Airway epithelial cell (primary cell): ENCODE measurements at places on chromosomes 6 and 20. TPM values are rescaled to one million over a fixed set of nuclear protein-coding genes. Genes with fewer than 3 reads are reported as not detected.

Gene TPX2
- 55.3 and 62.2 TPM in 2 replicates for total RNA-seq

Gene PDSS2
- 9.7 and 10.5 TPM in 2 replicates for total RNA-seq

Gene RNF39
- 3.3 and 4.9 TPM in 2 replicates for total RNA-seq

Gene CYP21A2
- 0.28 TPM in 1 of 2 replicates, not detected in the other for total RNA-seq

Gene ETV7
- total RNA-seq: 0.14 and 0.51 TPM in 2 replicates

Gene ASXL1
- total RNA-seq: 15.0 and 18.1 TPM in 2 replicates

Gene NINL
- 3.0 and 3.7 TPM in 2 replicates for total RNA-seq

Gene KIF25
- not detected in 2 replicates for total RNA-seq

Gene BACH2
- total RNA-seq: 0.14 and 0.28 TPM in 2 replicates

Gene LY6G5B
- 0.60 and 2.1 TPM in 2 replicates for total RNA-seq

Gene IMPG1
- not detected in 2 replicates for total RNA-seq

Gene SLC17A1
- not detected in 2 replicates for total RNA-seq

Gene MC3R
- total RNA-seq: not detected in 2 replicates

Gene FRS3
- total RNA-seq: 0.70 and 1.2 TPM in 2 replicates

Gene C6orf141
- total RNA-seq: 13.3 and 14.0 TPM in 2 replicates

Gene HLA-G
- 5.9 and 9.1 TPM in 2 replicates for total RNA-seq

Gene HLA-C
- 250 and 259 TPM in 2 replicates for total RNA-seq

Gene R3HDML
- not detected in 2 replicates for total RNA-seq

Gene PDYN
- not detected in 2 replicates for total RNA-seq

Gene KCNQ5
- 1.5 and 3.0 TPM in 2 replicates for total RNA-seq

Gene TAB2
- total RNA-seq: 17.4 and 24.7 TPM in 2 replicates

Gene HDGFL1
- total RNA-seq: not detected in 2 replicates

Gene BPIFB1
- total RNA-seq: not detected in 2 replicates

Gene CDC5L
- total RNA-seq: 16.7 and 17.0 TPM in 2 replicates

Gene BLTP3A
- total RNA-seq: 3.3 and 5.6 TPM in 2 replicates

Gene EDN3
- total RNA-seq: not detected in 2 replicates

Gene DEFB116
- not detected in 2 replicates for total RNA-seq
